ENCODE measurements at places on chromosomes 13 and 19.
A peak's percentile ranks its signal among the peaks of the same experiment; 100 is the strongest.

DNA sequence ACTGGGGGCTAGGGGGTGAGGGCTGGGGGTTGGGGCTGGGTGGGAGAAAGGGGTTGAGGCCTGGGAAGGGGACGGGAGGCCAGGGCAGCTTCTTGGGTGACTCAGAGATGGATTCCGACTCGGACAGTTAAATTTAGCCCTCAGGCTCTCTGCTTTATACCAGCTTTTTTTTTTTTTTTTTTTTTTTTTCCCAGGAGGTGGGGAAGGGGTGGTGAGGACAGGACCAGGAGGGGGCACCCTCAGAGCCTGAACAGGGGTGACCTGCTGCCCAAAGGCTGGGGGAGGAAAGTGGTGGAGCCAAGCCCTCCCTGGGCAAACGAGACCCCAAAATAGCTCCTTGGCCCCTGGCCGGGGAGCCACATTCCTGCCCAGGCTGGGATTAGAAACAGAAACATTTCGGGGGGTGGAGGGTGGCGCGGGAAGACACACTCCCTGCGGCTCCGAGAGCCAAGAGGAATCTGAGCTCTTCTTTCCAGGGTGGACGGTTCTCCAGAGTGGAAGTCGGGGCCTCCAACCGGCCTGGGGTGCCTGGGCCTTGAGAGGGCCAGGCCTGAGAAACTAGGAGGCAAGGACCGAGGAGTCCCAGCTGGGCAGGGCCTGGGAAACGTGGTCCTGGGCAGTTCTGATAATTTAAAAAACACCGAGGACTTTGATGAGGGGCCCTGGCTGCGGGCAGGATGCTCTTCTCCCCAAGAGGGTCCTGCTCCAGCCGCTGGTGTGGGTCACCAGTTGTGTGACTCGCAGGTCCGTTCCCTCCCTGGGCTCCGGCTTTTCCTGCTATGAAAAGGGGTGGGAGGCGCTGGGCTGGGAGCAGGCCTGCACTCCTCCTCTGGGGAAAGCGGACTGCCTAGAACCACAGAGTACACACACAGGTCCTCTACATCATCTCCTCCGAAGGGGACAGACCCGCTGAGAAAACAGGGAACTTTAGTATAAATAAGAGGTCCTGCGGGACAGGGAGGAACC, 813 bp upstream of the DMPK start:
- no peak for DNase-seq

DNA sequence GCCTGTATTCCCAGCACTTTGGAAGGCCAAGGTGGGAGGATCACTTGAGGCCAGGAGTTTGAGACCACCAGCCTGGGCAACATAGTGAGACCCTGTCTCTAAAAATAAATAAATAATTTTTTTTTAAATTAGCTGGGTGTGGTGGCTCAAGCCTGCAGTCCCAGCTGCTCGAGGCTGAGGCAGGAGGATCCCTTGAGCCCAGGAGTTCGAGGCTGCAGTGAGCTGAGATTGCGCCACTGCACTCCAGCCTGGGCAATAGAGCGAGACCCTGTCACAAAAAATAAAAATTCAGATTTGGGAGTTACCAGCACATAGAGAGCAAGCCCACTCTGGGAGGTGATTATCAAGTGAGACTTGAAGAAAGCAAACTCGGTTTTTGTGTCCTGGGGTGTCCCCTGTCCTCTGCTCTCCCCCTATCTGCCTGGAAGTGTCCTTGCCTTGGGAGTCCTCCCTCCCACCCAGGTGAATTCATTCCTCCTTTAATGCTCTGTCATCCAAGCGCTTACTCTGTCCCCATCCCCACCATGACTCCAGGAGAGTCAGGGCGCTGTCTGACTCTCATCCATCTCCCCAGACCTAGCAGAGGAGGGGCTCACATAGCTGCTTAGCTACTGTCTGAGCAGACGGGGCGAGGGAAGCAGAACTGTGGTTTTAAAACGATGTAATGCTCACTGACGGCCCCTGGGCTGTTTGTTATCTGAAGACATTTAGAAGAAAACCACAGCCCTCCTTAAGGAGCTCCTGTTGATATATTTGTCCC, 146.8 kb downstream of the STK24 start:
- DNase-seq = no peak

DNA sequence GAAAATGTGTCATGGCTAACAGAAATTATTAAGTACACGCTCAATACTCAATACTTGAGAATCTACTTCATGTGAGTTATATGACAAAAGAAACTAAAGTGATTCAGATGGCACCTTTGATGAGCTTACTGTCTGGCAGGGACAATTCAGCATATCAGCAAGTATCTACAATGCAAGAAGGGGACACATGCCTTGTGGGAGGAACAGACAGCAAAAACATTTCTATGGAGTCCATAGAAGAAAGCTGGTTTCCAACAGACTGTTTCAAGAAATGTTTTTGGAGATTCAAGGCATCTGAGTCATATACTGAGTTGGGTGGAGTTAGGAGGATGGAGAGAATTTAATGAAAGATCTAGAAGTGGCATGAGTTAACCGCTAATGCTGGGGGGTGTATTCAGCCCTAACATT, 54.7 kb downstream of the MBNL2 start:
- peak; percentile 30 for DNase-seq

GRCh38 chr19:31337008-31337914, 12.0 kb downstream of the TSHZ3 start:
- DNase-seq = no peak

- no peak for DNase-seq
These were observed 5.4 kb downstream of the TMEM150B start for GRCh38 chr19:55319785-55320184.

Measured in RCC 7860 (cell line).